ENCODE measurements at places on chromosomes 1 and 21.

DNA sequence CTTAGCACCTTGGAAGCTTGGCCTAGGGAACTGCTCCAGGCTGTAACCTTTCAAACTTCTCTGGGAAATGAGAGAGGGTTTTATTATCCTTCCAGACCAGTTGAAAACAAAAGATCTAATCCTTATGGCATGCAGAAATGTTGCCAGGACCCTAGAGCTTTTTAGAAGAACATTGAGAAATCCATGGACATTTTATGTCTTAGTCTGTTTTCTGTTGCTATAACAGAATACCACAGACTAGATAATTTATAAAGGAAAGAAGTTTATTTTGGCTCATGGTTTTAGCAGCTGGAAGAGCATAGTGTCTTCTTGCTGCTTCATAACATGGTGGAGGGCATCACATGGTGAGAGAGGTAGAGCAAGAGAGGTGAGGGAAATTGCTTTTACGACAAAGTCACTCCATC lies 25.8 kb downstream of the OSBPL9 start:
- peak; percentile 49 for DNase-seq

DNA sequence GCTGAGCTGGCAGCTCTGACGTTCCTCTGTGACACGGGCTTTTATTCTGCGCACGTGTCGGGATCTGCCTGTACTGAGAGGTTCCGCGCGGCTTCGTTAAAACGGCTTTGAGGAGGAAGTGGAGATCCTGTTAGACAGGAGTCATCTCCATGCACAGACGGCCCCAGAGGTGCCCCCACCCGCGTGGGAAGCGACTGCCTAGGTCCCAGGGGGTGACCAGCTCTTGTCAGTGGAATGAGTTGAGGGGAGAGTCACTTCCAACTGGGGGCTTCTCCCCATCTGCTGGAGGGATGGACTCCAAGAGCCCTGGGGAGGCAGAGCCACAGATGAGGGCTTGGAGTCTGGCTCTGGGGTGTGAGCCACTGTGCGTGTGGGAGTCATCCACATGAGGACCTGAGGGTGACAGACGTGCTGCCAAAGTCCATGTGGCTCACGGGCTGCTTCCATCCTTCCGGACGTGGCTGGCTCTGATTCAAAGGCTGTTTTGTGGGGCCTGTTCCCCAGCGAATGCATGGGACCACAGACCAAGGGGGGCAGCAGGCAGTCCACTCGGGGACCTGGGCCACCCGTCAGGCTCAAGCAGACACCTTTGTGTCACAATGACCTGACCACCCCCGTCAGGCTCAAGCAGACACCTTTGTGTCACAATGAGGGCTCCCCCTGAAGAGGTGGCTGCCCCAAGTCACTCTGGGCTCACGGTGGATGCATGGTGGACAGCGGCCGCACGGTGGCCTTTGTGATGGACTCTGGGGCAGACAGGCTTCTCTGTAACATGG lies 26.8 kb downstream of the PTTG1IP start:
- DNase-seq: no peak

DNA sequence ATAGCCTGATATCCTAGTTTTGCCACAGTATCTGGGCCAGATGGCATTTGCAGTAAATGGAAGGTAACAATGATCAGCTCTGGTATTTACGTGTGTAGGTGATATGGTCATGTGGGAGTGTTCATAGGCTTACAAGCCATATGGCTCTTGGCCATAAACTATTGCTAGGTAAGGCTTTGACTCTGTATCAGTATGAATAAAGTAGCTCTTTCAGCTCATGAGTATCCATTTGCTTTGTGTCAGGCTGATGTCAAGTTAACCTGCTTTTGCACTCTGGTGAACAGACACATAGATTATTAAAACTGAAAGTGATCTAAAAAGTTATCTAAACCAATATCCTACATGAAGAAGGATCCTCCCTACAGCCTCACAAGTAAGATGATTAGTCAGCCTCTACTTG lies 69.0 kb downstream of the DDR2 start:
- no peak for DNase-seq

- no peak for DNase-seq
These were observed 2.3 kb downstream of the IFI44L start for GRCh38 chr1:78622548-78622947.

DNA sequence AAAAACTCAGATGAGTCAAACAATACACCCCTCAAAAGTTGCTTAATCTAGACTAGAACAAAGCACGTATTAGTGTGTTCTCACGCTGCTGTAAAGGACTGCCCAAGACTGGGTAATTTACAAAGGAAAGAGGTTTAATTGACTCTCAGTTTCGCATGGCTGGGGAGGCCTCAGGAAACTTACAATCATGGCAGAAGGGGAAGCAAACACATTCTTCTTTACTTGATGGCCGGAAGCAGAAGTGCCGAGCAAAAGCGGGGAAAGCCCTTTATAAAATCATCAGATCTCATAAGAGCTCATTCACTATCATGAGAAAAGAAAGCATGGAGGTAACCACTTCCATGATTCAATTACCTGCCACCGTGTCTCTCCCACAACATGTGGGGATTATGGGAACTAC lies 10.1 kb downstream of the JAM2 start:
- no peak for DNase-seq

All from uterus (tissue), 4 donors.